Activated CD8-positive, alpha-beta memory T cell treated with anti-CD3 and anti-CD28 coated beads for 24 hours (primary cell): ENCODE measurements at places on chromosomes 4 and X.

GRCh38 chr4:153222707-153223426, 18.6 kb downstream of the TRIM2 start:
- peak; percentile 67 for DNase-seq

- no peak for DNase-seq
These were observed 66.7 kb downstream of the GPM6A start for GRCh38 chr4:175745329-175745728.

GRCh38 chr4:3707423-3708102, 58.6 kb upstream of the ADRA2C start:
- DNase-seq: no peak

DNA sequence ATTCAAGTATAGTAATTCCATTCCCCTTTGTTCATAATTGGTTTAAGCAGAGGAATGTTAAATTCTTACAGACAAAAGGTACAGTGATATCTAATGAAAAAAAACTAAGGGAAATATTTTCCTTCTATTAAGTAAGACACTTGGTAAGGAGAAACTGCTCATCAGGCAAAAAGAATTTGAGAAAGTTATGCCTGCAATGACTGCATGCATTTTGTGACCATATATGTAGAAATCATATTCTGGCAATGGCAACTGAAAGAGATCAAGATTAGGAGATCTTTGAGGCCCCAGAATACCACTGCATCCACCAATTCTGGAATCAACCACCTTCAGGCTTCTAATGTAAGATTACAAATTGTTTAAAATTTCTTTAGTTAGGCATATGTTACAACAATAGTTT, 364.8 kb downstream of the PCDH10 start:
- DNase-seq: no peak

- DNase-seq: no peak
These were observed 107.5 kb downstream of the EGF start for GRCh38 chr4:110020139-110020538.

DNA sequence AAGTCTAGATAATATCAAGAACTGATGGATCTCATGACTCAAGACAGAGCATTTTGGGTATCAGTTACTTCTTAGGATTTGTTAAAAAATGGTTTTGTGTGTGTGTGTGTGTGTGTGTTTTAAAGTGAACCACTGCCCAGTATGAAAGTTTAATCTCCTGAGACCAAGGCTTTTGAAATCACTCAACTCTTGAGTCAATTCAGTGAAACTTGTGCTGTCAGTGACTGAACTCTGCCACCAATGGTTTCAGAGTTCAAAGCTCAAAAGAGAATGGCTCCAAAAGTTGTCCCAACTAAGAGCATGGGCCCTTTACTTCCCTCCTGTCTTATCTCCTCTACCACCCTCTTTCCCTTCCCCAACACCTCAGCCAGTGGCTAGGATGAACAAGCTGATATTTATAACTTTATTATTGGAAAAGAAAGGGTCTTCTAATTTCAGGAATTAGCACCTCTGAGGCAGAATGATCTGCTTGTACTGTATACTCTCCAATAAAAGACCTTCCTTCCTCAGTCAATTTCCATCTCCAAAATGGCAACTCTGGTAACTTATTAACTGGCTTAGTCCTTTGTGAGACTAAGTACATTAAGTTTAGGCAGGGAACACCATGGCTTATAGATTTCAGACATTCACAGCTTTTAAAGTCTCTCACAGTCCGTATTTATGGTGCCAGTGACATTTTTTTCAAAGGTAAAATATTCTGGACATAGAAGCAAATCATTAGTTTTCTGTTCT, 152.2 kb downstream of the REPS2 start:
- no peak for DNase-seq

GRCh38 chr4:142405695-142406498, 440.2 kb downstream of the INPP4B start:
- no peak for DNase-seq

- DNase-seq: no peak
These were observed 22.4 kb upstream of the P2RY10 start for GRCh38 chrX:78922754-78923153.

GRCh38 chrX:69034451-69034850, 130.8 kb downstream of the PJA1 start:
- DNase-seq: no peak

GRCh38 chr4:77347351-77347966, 190.5 kb downstream of the CCNG2 start:
- no peak for DNase-seq

- no peak for DNase-seq
These were observed 77.5 kb upstream of the INPP4B start for GRCh38 chr4:142923619-142924018.

- no peak for DNase-seq
These were observed 26.8 kb downstream of the FAM114A1 start for GRCh38 chr4:38894322-38894982.

DNA sequence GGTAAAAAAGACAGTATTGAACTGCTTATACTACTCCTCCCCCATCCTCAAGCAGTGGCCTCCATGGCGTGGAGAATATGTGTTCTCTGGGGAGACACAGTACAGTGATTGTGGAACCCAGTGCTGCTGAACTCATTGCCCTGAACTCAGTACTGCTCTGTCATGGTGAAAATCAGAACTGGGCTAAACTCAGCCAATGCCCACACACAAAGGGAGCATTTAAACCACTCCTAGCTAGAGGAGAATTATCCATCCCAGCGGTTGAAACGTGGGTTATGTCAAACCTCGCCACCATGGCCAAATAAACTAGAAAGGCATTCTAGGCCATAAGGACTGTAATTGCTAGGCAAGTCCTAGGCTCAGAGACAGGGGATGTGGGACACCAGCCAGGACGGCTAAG, 131.8 kb downstream of the SPOCK3 start:
- DNase-seq: no peak

DNA sequence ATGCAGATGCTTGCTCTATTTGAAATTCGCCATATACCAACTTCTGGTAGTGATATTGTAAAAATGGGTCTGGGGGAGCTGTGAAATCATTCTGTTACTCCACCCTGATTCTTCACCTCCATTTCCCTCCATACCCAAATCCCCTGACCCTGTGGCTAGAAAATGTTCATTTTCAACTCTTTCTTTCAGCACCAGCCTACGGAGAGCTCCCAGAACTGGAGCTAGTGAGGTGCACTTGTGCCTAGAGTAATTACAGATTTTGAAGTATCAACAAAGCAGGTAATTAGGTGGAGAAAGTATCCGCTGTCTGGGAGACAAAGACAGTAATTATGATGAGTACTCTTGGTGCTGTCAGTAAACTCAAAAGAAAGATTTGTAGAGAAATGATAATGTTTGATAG, 8.1 kb downstream of the ARHGAP36 start:
- no peak for DNase-seq

DNA sequence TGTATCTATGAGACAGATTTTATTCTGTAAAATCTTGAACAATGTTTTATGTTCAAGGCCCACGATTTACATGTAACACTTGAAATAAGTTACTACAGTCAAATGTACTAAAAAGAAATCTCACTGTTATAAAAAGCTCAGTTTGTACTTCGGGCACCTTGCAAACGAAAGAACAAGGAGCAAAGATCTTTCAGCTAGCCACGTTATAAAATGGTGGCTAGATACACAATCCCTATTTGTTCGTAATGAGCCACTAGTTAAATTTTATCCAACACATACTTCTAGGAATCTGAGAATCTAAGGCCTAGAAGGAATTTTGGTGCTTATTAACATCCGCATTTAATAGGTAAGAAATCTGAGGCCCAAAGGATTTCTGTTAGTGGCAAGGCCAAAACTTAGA, 2.5 kb downstream of the ARHGEF9 start:
- DNase-seq: no peak

- no peak for DNase-seq
These were observed 1.2 kb downstream of the UCHL1 start for GRCh38 chr4:41257906-41258305.

DNA sequence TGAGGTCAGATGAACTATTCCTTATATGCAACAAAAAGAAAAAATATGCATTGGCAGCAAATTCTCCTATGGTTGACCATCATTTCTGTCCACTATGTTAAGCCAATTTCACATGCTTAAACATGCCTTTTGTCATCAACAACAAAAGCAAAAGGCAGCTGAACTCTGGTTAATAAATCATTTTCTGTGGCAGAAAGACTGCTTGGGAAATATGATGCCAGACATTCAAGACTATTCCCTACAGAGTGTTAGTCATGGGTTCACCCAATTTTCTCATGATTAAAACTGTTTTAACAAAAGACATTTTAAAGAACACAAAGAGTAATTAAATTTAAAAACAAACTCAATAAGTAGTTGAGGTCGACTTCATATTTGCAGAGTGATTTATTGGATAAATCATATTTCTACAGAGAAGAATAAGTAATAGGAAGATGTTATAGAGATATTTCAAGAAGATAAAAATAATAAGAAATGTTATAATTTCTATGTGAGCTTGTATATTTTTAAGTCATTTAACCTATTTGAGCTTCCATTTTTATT, 890.6 kb downstream of the STPG2 start:
- DNase-seq: no peak
